Naive B cell (primary cell): ENCODE measurements at places on chromosomes 11 and 22.

- H3K4me3 ChIP-seq, result no peak overlapping the region
- peaks cover 8% of the 10 kb centered on the region for H3K36me3 ChIP-seq
- H3K27me3 ChIP-seq, result no peaks in the 10 kb centered on the region
- no peak for DNase-seq
- no peaks in the 10 kb centered on the region for H3K4me1 ChIP-seq
- H3K27ac ChIP-seq, result no peak overlapping the region
Observed at GRCh38 chr11:85946221-85946620, 91.0 kb downstream of the CCDC83 start.

GRCh38 chr11:72758690-72759389 is 6.6 kb upstream of the ARAP1 start:
- no peaks in the 10 kb centered on the region for H3K27me3 ChIP-seq
- H3K4me3 ChIP-seq, result no peak overlapping the region
- no peak for DNase-seq

DNA sequence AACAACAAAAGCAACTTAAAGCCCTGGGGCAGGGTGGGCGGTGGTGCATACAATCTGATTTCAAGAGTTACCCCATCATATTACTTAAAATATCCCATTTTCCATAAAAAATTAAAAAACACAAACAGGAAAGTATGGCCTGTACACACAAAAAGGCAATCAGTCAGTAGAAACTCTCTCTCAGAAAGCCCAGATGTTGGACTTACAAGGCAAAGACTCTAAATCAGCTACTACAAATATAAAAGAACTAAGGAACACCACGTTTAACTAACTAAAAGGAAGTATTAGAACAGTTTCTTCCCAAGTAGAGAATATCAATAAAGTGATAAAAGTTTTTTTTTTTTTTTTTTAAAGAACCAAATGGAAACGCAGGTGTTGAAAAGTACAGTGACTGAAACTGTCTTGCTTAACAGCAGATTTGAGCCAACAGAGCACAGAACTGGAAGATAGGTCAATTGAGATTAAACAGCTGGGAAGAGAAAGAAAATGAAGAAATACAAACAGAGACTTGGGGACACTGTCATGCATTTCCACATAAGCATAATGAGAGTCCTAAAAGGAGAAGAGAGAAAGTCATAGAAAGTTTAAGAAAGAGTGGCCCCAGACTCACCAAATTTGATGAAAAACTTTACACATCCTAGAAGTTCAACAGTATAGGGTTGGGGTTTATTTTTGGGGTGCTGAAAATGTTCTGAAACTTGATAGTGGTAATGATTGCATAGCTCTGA is 8.6 kb downstream of the SC5D start:
- DNase-seq, result no peak
- no peak overlapping the region for H3K4me3 ChIP-seq
- peaks cover 18% of the 10 kb centered on the region for H3K4me1 ChIP-seq
- no peaks in the 10 kb centered on the region for H3K27me3 ChIP-seq
- H3K27ac ChIP-seq, result no peak overlapping the region

- no peak for DNase-seq
- H3K36me3 ChIP-seq, result peaks cover 10% of the 10 kb centered on the region
- H3K4me1 ChIP-seq, result no peaks in the 10 kb centered on the region
- H3K27me3 ChIP-seq, result no peaks in the 10 kb centered on the region
- H3K27ac ChIP-seq, result peak overlapping the region; percentile 44
Observed at GRCh38 chr22:32994898-32995297, 63.3 kb downstream of the SYN3 start.

- no peaks in the 10 kb centered on the region for H3K27me3 ChIP-seq
- peaks cover 23% of the 10 kb centered on the region for H3K4me1 ChIP-seq
- DNase-seq, result no peak
- H3K27ac ChIP-seq, result no peak overlapping the region
Observed at GRCh38 chr11:17273668-17274282, 2.8 kb upstream of the NUCB2 start.

GRCh38 chr11:19426011-19426755 is 185.4 kb upstream of the E2F8 start:
- peaks cover 15% of the 10 kb centered on the region for H3K27me3 ChIP-seq
- DNase-seq, result no peak
- H3K27ac ChIP-seq, result no peak overlapping the region
- no peaks in the 10 kb centered on the region for H3K4me1 ChIP-seq

- H3K4me1 ChIP-seq, result peaks cover 73% of the 10 kb centered on the region
- peaks cover 5% of the 10 kb centered on the region for H3K36me3 ChIP-seq
- H3K4me3 ChIP-seq, result peak overlapping the region; percentile 100
- DNase-seq, result peak; percentile 92
Observed at GRCh38 chr11:61357233-61357893, 4.3 kb downstream of the CYB561A3 start.

DNA sequence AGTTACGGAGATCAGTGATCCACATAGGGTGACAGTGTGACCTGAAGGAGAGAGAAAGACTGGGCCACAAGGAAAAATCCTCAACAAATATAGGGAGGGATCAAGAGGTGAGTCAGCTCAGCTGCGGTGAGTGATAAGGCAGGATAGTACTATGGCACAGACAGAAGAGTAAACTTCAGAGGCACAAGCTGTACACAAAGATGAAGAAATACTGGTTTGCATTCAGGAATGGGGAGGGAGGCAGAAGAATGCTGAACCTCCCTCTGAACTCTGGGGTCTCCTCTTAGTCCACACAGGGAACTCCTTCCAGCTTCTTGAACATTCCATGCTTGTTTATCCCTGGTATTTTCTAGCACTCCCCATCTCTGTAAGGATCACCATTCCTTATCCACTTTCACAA is 162.7 kb downstream of the BARX2 start:
- H3K27me3 ChIP-seq, result no peaks in the 10 kb centered on the region

DNA sequence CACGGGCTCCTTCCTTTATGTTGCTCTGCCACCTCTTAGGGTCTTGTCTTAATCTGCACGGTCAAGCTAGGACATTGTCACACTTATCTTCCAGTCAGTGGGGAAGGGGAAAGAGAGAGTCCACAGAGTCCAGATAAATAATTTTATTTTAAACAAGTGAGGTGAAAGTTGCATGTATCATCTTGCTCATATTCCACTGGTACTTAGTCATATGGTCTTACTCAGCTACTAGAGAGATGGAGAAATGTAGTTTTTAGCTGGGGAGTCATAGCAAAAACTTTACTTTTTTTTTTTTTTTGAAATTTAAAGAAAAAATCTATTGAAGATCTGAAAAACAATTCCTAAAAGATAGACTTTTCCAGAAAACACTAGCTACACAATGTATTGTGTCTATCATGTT is 29.0 kb downstream of the PDE3B start:
- no peaks in the 10 kb centered on the region for H3K36me3 ChIP-seq
- H3K4me1 ChIP-seq, result peaks cover 9% of the 10 kb centered on the region
- H3K4me3 ChIP-seq, result no peak overlapping the region
- H3K27ac ChIP-seq, result no peak overlapping the region
- no peaks in the 10 kb centered on the region for H3K27me3 ChIP-seq

DNA sequence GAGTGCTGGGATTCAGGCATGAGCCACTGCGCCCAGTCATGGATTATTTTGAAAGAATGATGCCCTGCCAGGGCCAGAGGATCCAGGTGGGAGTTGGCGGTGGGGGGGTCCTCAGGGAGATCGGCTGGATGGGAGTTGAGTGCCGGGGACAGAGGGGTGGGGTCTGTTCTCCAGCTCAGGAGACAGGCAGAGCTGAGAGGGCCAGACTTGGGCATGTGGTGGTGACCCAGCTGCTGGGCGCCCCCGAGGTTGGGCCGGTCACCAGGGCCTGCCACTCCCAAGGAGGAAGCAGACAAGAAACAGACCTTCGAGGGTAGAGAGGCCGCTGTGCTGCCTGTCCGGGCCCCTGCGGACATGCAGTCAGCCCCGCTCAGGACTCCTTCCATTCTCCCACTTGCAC is 11.8 kb upstream of the PRODH start:
- H3K4me3 ChIP-seq, result no peak overlapping the region
- no peaks in the 10 kb centered on the region for H3K36me3 ChIP-seq
- no peaks in the 10 kb centered on the region for H3K4me1 ChIP-seq

- peaks cover 10% of the 10 kb centered on the region for H3K4me1 ChIP-seq
- no peak for DNase-seq
- no peak overlapping the region for H3K4me3 ChIP-seq
Observed at GRCh38 chr22:28917747-28918549, 34.6 kb downstream of the ZNRF3 start.

- peak overlapping the region; percentile 88 for H3K4me3 ChIP-seq
- H3K27me3 ChIP-seq, result peaks cover 11% of the 10 kb centered on the region
- DNase-seq, result no peak
- peaks cover 48% of the 10 kb centered on the region for H3K4me1 ChIP-seq
- no peaks in the 10 kb centered on the region for H3K36me3 ChIP-seq
Observed at GRCh38 chr22:50186761-50187523, 1.2 kb downstream of the TRABD start.

DNA sequence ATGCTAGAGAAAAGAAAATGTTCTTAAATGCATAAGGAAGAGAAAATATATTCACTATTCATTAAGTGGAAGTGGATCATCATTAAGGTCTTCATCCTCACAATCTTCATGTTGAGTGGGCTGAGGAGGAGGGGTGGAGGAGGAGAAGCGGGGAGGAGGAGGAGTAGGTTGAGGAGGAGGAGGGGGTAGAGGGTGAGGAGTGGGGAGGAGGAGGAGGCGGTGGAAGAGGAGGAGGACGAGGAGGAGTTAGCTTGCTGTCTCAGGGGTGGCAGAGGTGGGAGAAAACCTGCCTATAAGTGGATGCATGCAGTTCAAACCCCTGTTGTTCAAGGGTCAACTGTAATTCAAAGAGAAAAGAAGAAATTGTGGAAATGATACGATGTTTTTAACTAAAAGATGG is 71.6 kb downstream of the MYEOV start:
- H3K36me3 ChIP-seq, result peaks cover 8% of the 10 kb centered on the region
- H3K4me3 ChIP-seq, result no peak overlapping the region

DNA sequence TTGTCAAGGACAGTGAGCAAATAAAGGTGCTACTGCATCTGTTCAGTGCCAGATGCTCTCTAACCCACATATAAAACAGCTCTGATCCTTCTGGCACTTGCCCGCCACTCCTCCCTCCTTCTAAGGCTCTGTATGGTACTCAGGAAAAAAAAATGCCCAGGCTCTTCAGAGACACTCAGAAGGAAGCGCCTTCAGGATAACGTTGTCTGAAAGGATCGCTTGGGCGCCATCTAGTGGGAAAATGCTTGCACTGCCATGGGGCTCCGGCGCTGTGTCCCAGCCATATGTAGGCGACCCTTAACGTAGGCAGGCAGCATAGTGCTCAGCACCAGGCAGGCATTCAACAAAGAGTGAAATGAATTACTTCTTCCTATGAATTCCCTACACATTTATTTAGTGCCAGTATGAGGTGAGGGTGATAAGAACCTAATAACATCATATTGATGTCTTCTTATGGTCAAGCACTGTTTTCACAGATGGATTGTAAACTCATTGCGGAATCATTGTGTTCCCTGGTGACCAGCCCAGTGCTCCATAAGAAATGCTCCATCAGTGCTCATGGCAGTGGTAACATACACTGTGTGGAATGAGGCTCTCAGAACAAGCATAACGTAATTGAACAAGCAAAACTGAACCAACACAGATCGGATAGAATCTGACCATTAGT is 39.6 kb downstream of the PAMR1 start:
- no peak overlapping the region for H3K27ac ChIP-seq
- no peak overlapping the region for H3K4me3 ChIP-seq
- H3K4me1 ChIP-seq, result no peaks in the 10 kb centered on the region
- peaks cover 48% of the 10 kb centered on the region for H3K27me3 ChIP-seq

- H3K27me3 ChIP-seq, result peaks cover 29% of the 10 kb centered on the region
- no peak overlapping the region for H3K4me3 ChIP-seq
- no peak overlapping the region for H3K27ac ChIP-seq
- no peak for DNase-seq
- no peaks in the 10 kb centered on the region for H3K36me3 ChIP-seq
Observed at GRCh38 chr11:12834630-12835029, 160.4 kb downstream of the TEAD1 start.

DNA sequence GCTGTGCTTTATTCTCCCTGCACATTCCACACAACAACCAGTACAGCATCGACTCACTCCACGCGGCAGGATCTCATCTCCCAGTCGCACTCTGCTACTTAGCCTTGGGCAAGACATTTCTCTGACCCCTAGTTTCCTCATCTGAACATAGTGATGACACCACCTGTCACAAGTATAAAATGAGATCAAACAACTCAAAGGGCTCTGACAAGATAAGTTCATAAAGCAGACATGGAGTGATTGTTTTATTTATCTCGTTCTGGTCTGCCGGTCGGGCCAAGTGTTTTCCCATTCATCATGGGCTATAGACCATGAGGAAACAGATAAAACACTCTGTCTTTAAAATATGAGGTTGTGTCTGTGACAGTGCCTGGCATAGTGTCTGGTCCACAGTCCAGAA is 35.0 kb downstream of the DSCAML1 start:
- no peak overlapping the region for H3K27ac ChIP-seq
- DNase-seq, result no peak
- H3K4me3 ChIP-seq, result no peak overlapping the region
- peaks cover 20% of the 10 kb centered on the region for H3K27me3 ChIP-seq
- H3K36me3 ChIP-seq, result no peaks in the 10 kb centered on the region
- H3K4me1 ChIP-seq, result no peaks in the 10 kb centered on the region

- no peaks in the 10 kb centered on the region for H3K27me3 ChIP-seq
- H3K36me3 ChIP-seq, result no peaks in the 10 kb centered on the region
- DNase-seq, result no peak
- H3K27ac ChIP-seq, result no peak overlapping the region
- no peak overlapping the region for H3K4me3 ChIP-seq
Observed at GRCh38 chr11:115709297-115709696, 205.1 kb upstream of the CADM1 start.

DNA sequence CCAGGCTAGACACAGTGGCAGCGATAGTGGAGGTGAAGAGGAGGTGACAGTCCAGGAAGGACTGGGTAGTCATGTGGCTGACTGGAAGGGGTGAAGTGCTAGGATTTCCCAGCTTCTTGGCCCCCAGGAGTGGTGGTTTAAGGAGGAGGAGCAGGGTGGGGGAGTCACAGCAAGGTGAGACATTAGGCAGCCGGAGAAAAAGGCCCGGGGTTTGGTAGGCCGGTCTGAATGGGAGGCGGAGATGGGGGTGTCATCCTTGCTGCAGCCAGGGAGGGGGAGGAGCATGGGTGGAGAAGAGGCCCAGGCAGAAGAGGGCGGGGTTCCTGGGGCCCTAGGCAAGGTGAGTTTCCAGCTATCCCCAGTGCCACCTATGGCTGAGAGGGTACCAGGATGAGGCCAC is 6.1 kb downstream of the SIPA1 start:
- H3K4me1 ChIP-seq, result peaks cover 62% of the 10 kb centered on the region
- no peaks in the 10 kb centered on the region for H3K36me3 ChIP-seq
- no peaks in the 10 kb centered on the region for H3K27me3 ChIP-seq
- DNase-seq, result no peak
- peak overlapping the region; percentile 1 for H3K4me3 ChIP-seq

DNA sequence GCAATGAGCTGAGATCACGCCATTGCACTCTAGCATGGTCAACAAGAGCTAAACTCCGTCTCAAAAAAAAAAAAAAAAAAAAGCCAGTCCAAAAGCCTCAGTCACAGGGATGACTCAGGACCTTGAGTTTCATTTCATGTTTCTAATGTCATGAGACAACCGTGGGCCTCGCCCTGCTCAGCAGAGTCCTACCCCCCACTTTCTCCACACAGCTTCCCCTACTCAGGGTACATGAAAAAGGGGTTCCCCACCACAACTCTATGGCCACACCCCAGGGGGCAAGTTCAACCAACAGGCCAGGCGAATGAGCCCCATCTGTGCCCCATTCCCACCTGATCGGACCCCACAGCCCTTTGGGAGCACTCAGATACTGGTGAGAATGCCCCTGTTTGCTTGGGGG is 24.3 kb upstream of the ADA2 start:
- peaks cover 11% of the 10 kb centered on the region for H3K4me1 ChIP-seq
- peak; percentile 65 for DNase-seq
- peak overlapping the region; percentile 18 for H3K27ac ChIP-seq
- no peaks in the 10 kb centered on the region for H3K36me3 ChIP-seq
- no peak overlapping the region for H3K4me3 ChIP-seq
